ENCODE measurements at places on chromosomes 4 and X. TPM values are rescaled to one million over a fixed set of nuclear protein-coding genes. Genes with fewer than 3 reads are reported as not detected.

GRCh38 chr4:8540586-8540985, 39.6 kb upstream of the GPR78 start:
- no peak for DNase-seq

Gene SCLT1
- polyA plus RNA-seq = 15.4 TPM

DNA sequence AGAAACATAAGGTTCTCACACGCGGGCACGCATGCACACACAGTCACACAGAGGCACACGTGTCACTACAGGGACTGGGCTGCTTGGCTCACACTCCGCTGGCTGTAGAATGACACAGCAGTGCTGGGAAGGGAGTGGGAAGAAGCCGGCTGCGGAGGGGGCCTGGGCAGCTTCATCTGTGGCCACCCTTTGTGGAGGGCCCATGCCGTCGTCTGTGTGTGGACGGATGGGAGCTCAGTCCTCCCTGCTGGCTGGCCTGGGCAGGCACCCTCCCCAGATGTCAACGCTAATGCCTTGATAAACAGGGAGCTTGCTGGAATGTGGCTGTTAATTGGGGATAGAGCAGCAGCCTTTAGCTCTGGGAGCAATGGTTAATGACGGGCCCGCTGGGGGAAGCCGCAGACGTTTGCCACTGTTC, 621.1 kb downstream of the BCOR start:
- no peak for DNase-seq

DNA sequence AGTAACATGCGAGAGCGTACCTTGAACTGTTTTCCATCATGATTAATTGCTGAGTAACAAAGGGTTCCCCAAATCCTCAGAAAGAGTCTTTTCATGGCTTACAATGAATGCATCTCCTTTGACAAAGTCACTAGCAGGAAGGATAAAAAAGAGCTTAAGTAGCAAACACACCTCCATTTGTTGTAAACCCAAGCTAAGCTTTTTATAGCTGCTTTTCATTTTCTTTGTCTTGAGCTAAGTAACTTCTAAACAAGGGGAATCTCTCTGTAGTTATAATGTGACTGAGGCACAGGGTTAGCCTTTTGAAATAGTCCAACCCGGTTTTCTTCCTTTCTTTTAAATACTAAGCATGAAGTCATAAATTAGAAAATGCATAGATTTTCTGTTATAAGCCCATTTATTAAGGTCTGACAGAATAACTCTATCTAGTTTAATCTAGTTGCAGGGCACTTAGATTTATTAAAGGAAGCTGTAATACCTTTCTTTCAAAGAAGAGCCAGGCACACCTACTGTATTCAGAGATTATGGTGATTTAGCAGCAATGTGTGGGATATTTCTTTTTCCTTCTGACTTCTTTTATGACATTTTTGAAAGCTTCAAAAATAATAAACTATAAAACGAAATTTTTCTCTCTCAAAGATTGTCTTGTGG, 226.9 kb upstream of the SMIM31 start:
- no peak for DNase-seq

DNA sequence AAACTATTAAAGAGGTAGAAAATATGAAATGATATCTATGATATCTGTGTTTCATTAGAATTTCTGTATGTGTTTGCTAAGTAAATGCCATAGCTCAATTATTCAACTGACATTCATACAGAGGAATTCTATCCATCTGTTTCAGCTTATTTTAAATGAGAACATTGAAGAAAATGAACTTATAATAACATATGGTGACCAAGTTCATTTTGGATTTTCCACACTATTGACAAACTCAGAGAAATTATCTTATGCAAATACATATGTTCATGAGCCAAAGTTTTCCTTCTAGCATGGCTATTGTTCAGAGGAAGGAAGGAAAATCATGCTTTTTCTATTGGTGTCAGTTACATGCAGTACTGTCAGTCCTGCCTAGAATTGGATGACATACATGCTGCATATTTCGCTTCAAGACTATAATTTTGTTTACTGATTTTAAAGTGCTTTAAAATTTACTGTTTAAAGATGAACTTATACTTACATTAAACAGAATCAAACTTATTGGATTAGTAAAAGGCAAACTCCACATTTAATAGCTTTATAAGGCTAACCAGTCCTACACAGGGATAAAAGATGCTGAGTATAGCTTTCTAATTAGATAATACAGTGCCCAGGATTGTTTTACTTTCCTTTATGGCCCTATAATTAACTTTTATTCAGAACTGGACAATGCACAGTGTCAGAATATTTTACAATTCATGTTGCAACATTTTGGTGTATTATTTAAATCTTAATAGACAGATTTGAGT, 646.2 kb downstream of the TRAM1L1 start:
- no peak for DNase-seq

DNA sequence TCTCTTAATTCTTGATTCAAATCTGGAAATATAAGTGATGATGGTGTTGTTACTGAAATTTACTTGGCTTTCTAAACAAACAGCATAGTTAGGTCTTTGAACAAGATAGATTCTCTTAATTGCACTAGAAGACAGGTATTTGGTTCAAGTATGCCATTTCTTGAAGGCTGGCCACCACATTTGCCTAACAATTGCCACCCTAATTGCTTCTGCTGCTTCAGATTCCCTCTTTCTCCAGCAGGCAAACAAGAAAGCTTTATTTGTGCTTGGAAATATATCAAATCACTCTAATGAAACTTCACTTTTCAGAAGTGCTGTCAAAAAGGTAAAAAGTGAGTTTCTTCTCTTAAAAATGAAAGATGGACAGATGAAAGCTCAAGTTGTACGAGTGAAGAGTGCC, 418.6 kb downstream of the INPP4B start:
- DNase-seq = no peak

Gene XAGE1A
- not detected for polyA plus RNA-seq

- peak; percentile 11 for DNase-seq
Observed at GRCh38 chrX:8815460-8816065, 14.4 kb upstream of the FAM9A start.

DNA sequence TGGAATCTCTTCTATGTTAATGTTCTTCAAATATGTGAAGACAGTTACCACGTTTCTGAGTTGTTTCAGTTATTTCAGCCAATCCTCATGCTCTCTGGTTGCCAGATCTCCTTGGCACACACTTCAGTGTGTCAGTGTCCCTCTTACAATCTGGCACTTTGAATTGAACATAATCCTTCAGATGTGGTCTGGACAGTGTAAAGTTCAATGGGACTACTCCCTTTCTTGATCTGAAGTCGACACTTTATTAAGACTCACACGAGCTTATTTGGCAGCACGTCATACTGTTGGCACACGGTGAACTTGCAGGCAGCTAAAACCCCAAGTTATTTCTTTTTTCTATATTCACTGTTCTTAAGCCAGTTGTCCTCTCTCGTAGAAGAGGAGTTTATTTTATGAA, 28.2 kb downstream of the ARSJ start:
- DNase-seq = no peak

Gene EGF
- 2.4 TPM for polyA plus RNA-seq
